Stimulated activated CD8-positive, alpha-beta memory T cell treated with anti-CD3 and anti-CD28 coated beads, Interleukin-15, amount 100 ng/mL, for 1 hour (primary cell): ENCODE measurements at places on chromosomes 3 and 15.

DNA sequence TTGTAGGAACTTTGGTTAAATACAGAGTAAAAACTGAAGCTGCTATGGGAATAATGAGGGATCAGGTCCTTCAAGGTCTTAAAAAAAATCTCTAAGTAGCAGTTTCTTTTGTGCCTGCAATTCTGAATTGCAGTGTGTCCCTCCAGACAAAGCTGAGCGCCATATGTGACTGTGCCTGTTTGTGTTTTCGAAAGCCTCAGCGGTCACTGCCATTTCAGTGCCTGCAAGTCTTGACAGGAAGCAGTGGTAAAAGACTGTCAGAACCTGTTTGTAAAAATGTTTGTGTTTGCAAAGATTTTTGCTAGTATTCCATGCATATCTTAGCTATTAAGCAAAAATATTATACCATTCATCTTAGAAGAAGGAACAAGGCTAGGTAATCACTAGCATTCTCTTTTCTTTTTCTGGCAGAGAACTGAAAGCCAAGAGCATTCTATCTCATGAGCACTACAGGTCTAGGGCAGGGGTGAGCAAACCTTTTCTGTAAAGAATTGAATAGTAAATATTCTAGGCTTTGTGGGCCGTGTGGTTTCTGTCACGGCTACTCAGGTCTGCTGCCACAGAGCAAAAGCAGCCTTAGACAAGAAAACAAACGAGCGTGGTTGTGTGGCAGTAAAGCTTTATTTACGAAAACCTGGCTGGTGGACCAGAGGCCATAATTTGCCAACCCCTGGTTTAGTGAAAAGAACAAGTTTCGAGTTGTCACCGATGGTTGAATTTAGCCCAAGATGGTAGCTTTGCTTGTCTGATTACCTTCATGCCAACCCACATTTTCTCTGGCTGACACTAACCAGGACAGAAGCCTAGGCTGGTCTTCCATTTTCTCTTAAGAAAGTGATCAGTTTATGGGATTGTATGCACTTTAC, 134.4 kb downstream of the CACNA1D start:
- DNase-seq = no peak

DNA sequence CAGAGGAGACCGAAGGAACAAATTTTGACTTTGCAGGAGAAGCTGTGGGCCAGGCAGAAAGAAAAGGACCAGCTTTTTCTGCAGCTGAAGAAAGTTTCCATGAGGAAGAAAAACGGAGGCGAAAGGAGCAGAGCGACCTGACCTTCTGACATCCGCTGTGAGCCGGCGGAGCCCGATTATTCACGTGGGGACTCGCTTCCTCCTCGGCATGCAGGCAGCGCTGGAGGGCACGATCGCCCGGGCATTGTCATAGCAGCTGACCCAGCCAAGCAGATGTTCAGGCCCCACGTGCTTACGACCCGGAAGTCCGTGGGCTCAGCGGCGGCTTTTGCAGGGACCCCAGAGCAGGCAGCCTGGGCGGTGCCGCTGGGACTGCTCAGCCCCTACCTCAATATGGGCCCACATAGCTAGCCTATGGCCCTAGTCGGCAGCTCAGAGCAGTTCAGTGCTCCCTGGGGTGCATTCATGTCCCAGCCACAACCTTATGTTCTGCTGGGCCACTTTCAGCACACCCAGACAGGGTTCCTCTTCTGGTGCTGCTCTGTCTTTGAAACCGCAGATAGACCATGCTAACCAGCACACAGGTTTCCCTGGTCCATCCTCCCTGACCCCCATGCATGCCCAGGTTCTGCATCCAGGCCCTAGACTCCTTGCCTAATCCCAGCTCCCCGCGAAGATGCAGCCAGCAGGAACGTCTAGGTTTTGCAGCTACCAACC, 10.5 kb upstream of the EIF4A2 start:
- peak; percentile 34 for DNase-seq

GRCh38 chr3:132164469-132165092, 129.8 kb upstream of the CPNE4 start:
- DNase-seq = no peak

- DNase-seq = no peak
These were observed 47.1 kb downstream of the SEMA3G start for GRCh38 chr3:52397676-52398399.

- DNase-seq = no peak
These were observed 451 bp downstream of the ONECUT1 start for GRCh38 chr15:52789601-52790168.

DNA sequence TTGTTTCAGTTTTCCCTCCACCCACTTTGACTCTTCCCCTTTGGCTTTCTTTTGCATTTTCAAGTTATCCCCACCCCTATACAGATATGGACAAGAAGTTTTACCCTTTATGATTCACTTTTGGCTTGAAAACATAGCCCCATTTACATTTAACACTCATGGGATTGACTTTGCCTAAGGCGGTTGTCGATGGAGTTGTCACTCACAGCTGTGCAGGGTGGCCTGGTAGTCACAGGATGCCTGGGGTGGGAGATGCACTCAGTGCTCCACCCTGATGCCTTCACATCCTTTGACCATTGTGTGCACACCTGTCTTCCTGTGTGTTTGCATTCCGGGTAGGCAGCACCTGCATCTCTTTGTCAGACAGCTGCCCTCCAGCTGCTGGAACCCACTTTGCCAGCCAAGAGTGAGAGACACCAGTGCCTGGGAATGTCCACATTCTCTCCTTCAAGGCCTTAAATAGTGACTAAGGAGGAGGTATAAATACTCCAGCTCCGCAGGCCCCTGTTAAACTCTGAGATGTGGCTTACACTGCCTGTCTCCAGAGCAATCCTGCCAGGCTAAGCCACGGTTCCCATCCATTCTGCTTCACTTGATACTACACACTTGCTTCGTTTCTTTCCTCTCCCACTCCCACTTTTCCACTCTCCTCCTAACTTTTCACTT, 191.5 kb upstream of the SLC24A5 start:
- DNase-seq = no peak

GRCh38 chr3:172300862-172301261, 147.4 kb downstream of the GHSR start:
- no peak for DNase-seq

DNA sequence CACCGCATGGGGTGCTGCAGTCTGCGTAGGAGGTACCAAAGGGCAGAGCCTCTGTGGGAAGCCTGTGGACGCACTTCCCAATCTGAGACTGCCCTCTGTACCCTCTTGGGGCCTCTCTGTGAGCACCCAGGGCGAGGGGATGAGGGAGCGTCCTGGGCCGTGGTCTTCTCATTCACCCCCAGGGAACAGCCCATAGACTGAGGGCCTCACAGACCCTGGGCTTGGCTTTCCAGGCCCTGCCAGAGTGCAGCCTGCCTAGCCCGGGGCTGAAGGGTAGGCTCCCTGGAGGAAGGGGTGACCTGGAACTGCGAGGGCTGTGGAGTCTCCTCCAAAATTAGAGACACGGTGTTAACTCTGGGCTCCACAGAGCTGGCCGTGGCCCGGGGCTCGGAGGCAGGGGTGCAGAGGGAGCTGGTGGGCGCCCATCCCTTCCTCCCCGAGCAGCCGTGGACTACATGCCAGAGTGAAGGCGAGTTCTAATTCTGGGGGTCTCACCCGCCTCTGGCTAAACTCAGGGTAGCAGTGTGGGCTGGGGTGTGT, 468 bp upstream of the SPTBN5 start:
- no peak for DNase-seq

DNA sequence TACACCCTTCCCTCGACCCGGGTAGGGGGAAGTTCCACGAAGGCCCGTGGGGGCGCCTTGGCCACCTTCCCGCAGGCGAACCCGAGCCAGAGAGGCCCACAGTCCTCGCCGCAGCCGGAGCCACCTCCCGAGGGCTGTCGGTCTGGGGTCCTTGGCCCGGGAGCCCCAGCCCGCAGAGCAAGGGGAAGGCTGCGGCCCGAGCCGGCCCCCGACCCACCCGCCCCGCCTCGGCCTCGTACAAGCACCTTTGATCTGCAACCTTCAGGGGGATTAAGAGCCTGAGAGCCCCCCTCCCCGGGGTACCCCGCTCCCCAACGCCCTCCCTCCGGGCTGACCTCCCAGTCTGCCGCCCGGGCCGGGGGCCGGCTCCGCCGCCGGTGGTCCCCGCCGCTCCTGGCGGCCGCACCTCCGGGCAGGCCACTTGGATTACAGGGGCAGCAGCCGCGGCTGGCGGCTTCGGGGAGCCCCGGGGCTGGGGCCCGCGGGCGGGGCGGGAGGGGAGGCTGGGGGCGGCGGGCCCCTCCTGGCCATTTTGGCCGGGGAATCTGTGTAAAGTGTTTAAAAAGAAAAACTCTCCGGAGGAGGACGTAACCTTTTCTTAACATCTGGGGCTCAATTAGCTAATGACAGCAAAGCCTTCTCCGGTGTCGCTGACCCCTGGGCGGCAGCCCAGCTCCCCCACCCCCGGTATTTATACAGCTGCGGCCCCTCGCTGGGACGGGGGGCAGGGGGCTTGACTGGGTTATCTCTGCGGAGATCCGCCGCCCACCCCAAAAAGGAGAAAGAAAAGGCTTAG, 40.2 kb downstream of the EPHB3 start:
- no peak for DNase-seq

- no peak for DNase-seq
These were observed 11.7 kb downstream of the ABCC5 start for GRCh38 chr3:184005941-184006507.

DNA sequence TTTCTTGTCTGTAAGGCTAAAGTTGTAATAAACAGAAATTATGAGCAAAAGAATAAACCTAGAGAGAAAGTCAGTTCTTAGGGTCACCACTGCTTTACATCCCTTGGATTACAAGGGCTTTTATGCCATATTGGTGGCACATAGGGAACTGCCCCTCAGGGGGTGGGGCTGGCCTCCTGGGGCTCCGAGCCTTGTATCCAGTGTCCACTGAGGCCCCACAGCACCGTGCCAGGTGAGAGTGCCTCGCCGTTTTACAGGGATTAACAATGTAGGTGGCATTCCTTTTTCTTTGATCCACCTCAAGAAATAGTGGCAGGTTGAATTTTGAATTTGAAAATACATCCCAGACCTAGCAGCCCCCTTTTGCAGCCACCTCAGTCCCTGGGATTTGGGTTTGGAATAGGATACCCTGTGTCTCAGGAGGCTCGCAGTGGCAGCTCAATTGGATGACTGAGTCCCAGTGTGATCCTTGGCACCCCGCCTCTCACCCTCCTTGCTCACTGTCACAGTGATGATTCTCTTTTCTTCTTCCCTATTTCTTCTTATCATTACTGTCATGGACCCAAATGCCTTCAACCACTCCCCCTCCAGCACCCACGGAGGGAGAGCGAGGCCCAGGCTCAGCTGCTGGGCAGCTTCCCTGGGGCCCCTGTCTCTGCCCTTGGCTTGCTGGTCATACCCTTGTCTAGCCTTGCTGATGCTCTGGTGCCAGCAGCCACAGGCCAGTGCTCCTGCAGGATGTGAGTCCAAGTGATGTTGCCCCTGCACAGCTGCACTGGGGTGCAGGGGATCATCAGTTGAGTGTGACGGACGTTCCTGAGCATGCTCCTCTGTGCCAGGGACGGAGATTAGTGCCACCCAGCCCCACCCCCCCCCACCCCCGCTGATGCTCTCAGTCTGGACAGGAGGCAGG, 137.9 kb downstream of the DNAJB8 start:
- DNase-seq = no peak

DNA sequence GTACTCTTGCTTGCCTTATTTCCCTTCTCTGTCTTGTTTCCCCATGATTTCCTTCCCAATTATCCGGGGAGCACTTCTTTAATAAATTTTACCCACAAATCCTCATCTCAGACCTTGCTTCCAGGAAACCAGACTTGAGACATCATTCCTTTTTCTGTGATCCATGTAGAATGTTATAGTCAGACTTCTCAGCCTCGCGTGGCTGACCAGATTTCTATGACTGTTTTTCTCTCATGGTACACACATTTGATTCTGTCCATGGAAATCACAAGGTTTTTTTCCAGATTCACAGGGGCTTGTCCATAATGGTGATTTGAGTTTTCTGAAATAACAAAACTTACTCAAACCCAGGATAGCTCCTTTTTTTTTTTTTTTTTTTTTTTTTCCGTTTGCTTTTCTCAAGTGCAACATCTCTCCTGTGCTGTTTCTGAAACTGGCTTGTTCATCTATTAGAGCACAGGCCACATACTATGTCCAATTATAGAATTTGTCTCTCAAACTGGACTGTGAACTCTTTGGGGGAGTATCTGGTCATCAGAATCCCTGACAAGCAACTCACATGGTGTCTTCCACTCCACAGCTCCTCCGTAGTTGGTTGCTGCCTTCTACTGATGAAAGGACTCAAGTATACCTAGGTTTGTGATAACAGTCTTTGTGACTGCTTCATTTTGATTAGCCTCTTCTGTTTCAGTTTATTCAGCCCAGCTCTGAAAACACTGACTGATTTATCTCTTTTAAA, 50.8 kb downstream of the RBMS3 start:
- DNase-seq = no peak

DNA sequence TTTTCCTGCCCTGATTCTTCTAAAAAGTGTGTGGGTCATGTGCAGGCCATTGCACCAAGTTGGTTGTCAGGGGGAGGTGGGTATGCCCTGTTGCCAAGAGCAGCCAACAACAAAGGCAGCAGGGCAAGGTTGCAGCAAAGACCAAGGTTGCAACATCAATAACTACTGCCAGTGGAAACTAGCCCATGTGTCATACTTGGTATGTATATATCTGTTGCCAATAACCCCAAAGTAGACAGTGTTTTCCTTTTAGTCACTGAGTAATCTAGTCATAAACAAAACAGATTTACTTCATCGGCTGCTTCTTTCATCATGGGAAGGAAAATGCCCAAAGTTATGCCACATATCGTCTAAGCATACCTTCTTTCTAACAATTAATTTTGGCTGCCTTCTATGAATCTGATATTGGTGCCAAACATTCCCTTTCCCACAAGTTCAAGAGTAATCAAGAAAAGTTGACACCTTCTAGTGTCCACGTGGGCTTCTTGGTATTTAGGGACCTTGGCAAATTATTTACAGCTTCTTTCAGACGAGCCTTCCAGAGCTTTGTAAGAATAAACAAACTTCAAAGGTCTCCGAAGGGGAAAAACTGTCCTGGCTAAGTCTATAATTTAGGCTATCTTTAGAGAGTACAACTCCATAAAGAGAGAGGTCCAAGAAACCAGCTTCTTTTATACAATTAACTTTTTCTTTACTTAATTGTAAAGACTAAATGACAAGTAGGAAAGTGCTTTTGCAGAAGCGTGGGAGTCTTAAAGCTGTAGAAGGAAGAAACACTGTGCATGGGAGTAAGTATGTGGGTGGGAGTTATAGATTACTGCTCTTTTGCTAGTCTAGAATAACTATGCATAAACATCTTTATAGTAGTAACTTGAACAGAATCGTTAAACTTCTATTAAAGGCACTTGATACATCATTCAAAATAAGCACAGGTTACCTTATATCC, 10.0 kb upstream of the MBNL1 start:
- DNase-seq = no peak

DNA sequence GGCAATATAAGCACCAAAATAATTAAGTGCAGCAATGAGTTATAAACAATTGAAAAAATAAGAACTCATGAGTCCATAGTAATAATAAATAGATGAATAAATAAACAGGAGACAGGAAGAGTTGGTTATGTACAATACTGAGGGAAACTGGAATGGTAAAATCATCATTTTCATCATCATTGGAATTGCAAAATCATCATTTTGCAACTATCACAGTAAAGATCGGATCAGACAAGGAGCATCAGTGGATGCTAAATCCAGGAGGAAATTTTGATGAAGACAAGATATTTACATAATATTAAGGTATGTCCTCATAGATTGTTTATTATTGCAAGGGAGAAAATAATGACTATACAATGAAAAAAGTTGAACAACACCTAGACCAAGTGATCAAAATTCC, 38.8 kb upstream of the ACAN start:
- DNase-seq = no peak

GRCh38 chr3:72070005-72070404, 285.1 kb upstream of the PROK2 start:
- no peak for DNase-seq
